Myocyte (in vitro differentiated cells): ENCODE measurements at places on chromosomes 13 and 19. TPM values are rescaled to one million over a fixed set of nuclear protein-coding genes. Genes with fewer than 3 reads are reported as not detected.
A peak's percentile ranks its signal among the peaks of the same experiment; 100 is the strongest.

Gene HPN
- not detected in 2 replicates for total RNA-seq

- DNase-seq: no peak
Measured at GRCh38 chr13:60372141-60372540, 24.9 kb upstream of the TDRD3 start.

Gene DENND1C
- total RNA-seq: not detected in 2 replicates

Gene TSSK6
- 0.91 and 1.4 TPM in 2 replicates for total RNA-seq

DNA sequence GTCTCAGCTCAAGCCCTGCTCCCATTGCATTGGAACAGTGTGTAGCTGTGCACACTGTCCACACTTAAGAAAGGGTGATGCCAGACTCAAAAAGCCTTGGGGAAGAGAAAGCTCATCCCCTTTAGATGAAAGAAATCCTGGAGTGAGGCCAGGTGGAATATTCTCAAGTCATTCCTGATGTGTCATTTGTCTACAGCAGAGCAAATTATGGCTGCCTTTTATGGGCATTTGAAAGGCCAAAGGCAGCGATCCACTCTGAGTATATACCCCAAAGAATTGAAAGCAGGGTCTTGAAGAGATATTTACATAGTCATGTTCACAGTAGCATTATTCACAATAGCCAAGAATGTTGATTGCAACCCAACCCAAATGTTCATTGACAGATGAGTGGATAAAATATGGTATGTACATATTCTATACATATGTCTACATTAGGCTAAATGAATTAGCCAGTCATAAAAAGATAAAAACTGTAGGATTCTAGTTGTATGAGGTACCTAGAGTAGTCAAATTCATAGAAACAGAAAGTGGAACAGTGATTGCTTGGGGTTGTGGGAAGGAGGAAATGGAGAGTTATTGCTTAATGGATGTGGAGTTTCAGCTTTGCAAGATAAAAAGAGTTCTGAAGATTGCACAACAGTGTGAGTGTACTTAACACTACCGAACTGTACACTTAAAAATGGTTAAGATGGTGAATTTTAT, 214.9 kb downstream of the KCNRG start:
- peak; percentile 20 for DNase-seq

Gene RFXANK
- 46.4 and 55.4 TPM in 2 replicates for total RNA-seq

Gene CNMD
- total RNA-seq: not detected in 2 replicates

DNA sequence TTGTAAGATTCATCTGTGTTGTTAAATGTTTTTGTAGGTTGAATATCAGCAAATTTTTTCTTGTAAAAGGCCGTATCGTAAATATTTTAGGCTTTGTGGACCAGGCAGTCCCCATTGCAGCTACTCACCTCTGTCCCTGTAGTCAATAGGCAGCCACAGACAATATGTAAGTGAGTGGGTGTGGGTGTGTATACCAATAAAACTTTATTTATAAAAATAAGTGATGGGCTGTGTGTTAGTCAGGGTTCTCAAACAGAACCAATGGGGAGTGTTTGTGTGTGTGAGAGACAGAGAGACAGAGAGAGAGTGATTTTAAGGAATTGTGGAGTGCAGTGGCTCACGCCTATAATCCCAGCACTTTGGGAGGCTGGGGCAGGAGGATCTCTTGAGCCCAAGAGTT, 37.6 kb upstream of the NFIC start:
- DNase-seq: no peak

DNA sequence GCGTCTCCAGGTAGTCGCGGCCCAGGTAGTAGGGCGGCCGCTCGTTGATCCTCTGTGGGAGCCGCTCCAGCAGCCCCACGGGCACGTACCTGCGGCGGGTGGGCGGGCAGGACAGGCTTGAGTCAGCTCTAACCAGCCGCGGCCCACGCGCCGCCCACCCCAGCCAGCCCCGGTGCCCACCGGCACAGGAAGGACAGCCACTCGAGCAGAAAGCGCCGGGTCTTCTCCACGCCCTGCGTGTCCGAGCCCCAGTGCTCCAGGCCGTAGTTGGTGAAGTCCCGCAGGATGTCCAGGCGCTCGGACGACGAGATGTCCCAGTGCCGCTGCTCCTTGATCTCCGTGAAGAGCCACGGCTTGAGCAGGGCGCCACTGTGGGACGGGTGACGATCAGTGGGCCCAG, 877 bp upstream of the PRR22 start:
- DNase-seq: no peak

Gene PSG5
- not detected in 2 replicates for total RNA-seq

Gene PEAK3
- 0.16 and 0.36 TPM in 2 replicates for total RNA-seq

Gene ERCC1
- total RNA-seq: 60.8 and 78.3 TPM in 2 replicates

Gene SULT2A1
- not detected in 2 replicates for total RNA-seq

GRCh38 chr19:58559275-58560006, 1.0 kb upstream of the UBE2M start:
- DNase-seq: peak; percentile 96

GRCh38 chr19:44988896-44989556, 12.2 kb upstream of the RELB start:
- peak; percentile 64 for DNase-seq

DNA sequence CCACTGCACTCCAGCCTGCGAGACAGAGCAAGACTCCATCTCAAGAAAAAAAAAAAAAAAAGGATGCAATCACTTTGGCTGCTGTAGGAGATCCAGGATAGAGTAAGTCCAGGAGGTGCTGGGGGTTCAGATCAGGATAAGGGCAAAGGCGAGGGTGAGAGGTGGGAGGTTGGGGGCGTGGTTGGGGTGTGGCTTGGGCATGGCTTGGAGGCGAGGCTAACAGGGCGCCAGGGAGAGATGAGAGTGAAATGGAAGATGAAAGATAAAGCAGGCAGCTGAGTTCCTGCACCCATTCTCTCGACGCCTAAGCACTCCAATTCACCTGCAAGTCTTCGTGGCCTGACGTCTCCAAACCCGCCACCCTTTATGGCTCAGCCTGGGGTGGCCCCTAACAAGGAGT, 25.0 kb upstream of the ZNRF4 start:
- no peak for DNase-seq

- no peak for DNase-seq
Measured at GRCh38 chr13:103960001-103960400, 893.8 kb upstream of the SLC10A2 start.
